ENCODE measurements at places on chromosomes 12 and 14. TPM values are rescaled to one million over a fixed set of nuclear protein-coding genes. Genes with fewer than 3 reads are reported as not detected.

- DNase-seq: no peak
These were observed 43.8 kb downstream of the SLC35F4 start for GRCh38 chr14:57822081-57822480.

- no peak for DNase-seq
These were observed 94.5 kb upstream of the PELI2 start for GRCh38 chr14:56023661-56024081.

PROX2 gene
- total RNA-seq: not detected

GYS2 gene
- total RNA-seq: not detected

DNA sequence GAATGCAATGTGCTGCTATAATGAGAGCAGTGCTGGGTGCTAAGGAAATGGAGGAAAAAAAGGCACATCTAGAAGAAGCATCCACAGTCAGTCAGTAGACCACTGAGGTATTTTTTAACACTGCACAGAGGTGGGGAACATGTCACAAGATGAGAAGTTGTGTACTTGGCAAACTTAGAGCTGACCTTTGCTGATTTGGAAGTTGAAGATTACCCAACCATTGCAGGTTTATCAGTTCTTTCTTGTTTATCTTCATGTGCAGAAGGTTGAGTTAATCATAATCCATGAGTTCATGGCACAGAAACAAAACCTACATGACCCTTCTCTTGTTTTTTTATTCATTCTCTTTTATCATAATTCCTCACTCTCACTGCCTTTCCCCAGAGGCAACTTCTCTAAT lies 3.2 kb upstream of the PAH start:
- DNase-seq: peak; percentile 12

DNA sequence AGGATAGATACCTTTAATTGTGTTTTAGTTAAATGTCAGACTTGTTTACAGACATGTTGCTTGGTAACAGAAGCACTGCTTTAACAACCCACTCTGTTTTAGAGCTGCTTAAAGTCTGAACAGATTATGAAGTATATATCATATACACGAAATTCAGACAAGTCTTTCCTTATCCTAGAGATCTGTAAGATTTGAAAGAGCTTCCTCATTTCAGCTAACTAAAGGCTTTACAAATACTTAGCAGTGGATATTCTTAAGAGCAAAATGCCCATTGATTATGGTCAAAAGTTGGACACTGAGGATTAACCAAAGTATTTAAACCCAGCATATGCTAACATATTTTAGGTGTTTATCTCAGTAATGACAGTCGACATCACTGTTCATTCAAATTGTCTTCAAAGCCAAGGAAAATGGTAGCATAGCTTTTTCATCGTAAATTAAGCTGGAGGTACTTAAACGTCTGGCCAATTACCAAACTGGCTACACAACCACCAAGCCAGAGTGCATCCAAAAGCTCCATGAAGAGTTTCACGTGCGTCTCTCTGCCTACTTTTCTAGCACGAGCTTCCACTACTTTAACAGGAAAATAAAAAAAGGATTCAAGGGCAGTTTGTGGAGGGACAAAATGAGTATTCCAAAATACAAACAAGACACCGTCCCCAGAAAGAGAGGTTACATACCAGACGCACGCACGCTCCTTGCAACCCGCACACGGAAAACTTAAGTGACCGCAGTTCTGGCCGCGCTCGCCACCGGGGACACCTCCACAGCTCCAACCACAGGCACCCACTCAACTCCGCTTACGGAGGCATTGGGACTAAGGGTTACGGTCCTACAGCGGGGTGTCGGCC lies 565 bp downstream of the CEP83 start:
- DNase-seq: no peak

NT5DC3 gene
- total RNA-seq: 9.9 TPM

DNA sequence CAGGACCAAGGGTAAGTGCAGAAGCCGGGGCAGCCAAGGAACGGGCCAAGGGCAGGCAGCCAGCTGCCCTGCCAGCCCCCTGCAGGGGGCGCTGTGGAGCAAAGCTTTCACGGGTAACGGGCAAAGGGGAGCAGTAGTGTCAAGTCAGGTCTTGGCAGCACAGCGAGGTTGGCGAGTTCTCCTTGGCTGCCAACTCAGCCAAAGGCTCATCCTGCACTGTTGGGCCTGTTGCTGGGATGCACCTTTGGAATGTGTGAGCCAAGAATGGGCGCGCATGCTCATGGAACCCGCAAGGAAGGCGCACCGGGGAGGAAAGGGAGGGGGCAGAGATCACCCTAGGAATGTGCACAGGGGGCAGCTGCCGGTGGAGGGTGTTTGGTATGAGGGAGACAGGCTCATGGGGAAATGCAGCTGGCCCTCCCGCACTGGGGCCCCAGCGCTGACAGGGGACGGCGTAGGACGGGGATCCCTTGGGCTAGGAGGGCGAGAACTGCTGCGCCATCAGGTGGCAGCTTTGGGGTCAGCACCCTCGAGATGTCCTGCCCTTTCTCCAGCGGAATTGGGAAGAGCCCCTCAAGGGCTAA lies 138.0 kb downstream of the ASCL4 start:
- peak; percentile 40 for DNase-seq

FBLN5 gene
- total RNA-seq: 44.9 TPM

GRCh38 chr12:45138609-45139008 lies 77.3 kb upstream of the ANO6 start:
- no peak for DNase-seq

IL31 gene
- not detected for total RNA-seq

- DNase-seq: no peak
These were observed 4.6 kb upstream of the GRIN2B start for GRCh38 chr12:13986031-13986430.

NOVA1 gene
- 11.2 TPM for total RNA-seq

HOXC12 gene
- not detected for total RNA-seq

NFATC4 gene
- total RNA-seq: 20.9 TPM

SYCP3 gene
- total RNA-seq: not detected

DNA sequence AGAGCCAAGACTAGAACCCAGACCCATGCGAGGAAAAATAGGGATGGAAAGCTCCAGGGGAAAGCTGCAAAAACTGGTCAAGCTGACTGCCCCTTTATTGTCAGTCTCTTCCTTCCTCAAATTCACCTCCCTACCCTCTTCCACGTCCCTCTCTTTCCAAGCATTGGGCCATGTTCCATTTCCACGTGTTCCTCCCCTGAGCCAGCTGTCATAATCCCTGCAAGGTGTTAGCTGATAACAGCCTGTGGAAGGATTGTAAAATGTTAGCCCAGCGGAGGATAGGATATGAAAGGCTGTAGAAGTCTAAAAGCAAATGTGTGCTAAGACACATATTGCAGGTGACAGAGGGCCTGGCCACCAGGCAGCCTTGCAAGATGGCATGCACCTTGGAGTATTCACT lies 88.0 kb upstream of the MAX start:
- no peak for DNase-seq

PRB3 gene
- not detected for total RNA-seq

GRCh38 chr14:68853749-68854148 lies 60.9 kb upstream of the ZFP36L1 start:
- DNase-seq: peak; percentile 62

GRCh38 chr12:64560396-64561301 lies 49.6 kb upstream of the RASSF3 start:
- DNase-seq: no peak

BEGAIN gene
- not detected for total RNA-seq

DNA sequence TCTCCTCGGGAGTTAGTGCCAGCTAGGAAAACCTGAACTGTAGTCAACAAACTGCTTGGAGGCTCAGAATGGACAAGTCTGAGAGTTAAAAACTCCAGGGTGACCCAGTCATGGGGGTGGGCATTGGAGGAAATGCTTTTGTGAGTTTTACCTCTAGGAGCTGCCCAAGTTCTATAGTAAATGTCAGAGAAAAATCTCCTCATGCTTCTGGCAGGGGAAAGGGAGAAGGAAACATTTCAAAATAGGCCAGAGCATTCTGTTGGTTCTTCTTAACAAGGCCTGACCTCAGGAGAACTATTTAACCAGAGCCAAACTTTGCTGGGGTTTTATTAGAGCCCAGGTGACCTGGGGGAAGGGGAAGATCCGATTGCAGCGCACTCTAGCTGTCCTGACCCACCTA lies 12.3 kb downstream of the NINJ2 start:
- no peak for DNase-seq

PPP1R12A gene
- total RNA-seq: 99.8 TPM

- DNase-seq: no peak
These were observed 79.2 kb upstream of the NCOR2 start for GRCh38 chr12:124646385-124647230.

TAS2R8 gene
- total RNA-seq: not detected

- DNase-seq: no peak
These were observed 611.9 kb upstream of the TBX3 start for GRCh38 chr12:115295886-115296285.

SAMD15 gene
- total RNA-seq: not detected

- DNase-seq: peak; percentile 95
These were observed 40.9 kb downstream of the CCDC85C start for GRCh38 chr14:99562856-99563748.

CNPY2 gene
- 112 TPM for total RNA-seq

- peak; percentile 51 for DNase-seq
These were observed at the start of gene PLXNC1 for GRCh38 chr12:94147991-94148738. PLXNC1 (plus strand) TSS chr12:94148577; CDS start chr12:94148972, 395 bp downstream.

- DNase-seq: no peak
These were observed 28.2 kb upstream of the RNASE1 start for GRCh38 chr14:20830831-20831230.

- no peak for DNase-seq
These were observed 153.2 kb upstream of the PRICKLE1 start for GRCh38 chr12:42742716-42743115.

TOGARAM1 gene
- 58.0 TPM for total RNA-seq

NTS gene
- total RNA-seq: not detected

DNA sequence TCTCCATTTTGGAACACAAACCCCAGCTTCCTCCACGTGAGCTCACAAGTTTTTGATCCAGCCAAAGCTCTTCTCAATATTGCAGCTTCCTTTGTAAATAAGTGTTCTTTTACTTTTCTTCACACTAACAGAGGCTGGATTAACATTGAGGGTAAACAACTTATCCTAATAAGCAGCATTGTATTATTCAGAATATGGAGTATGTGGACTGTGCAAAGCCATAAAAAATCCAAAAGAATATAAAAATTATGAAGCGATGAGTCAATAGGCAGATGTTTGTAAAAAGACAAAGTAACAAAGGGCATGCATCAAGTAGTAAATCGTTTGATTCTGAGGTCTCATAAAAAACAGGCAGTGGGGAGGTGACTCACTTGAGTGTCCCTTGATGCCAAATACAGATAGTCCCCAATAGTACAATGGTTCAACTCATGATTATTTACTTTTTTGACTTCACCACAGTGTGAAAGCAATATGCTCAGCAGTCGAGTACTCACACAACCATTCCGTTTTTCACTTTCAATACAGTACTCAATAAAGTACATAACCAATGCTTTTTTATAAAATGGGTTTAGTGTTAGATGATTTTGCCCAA lies 23.1 kb upstream of the KCNK10 start:
- DNase-seq: no peak

DNA sequence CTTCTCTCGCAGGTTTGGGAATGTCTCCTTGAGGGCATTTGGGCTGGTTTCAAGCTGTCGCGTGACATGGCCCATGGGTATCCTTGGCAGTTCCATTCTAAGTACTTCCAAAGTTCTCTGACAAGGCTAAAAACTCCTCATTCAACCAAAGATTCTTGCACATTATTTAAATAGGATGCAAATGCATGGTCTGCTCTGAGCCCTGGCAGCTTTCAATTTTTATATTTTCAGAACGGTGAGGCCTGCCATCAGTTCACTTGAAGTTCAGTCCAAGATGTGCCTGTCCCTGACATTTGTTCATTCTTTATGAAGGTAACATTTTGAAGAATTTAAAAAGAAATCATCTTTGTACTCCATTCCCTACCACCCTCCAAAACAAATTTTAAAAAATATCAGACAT lies 160.0 kb downstream of the KCNA5 start:
- no peak for DNase-seq

DNA sequence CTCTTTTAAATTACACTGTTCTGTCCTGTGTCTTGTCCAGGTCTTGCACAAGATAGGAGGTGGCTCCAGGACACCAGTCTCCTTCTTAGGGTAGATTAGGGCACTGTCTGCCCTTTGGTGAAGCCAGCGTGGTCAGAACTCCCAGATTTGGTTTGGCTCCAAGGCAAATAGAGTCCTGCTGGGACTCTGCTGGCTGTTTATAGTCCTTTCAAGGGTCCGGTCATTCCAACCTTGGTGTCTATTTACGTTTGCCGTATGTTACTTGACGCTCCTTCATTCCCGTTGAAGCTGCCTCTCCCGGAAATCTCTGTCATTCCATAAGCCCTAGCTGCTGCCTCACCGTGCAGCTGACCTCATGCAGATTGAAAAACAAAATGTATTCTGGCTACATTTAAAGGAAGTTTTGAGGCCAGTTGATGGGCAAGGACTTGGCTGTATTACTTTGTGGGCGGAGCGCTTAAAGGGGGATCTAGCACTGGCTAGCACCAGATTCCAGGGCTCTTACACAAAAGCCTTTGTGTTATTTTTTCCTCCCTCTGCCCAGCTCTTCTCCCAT lies 180.6 kb downstream of the AKAP6 start:
- peak; percentile 64 for DNase-seq

DNA sequence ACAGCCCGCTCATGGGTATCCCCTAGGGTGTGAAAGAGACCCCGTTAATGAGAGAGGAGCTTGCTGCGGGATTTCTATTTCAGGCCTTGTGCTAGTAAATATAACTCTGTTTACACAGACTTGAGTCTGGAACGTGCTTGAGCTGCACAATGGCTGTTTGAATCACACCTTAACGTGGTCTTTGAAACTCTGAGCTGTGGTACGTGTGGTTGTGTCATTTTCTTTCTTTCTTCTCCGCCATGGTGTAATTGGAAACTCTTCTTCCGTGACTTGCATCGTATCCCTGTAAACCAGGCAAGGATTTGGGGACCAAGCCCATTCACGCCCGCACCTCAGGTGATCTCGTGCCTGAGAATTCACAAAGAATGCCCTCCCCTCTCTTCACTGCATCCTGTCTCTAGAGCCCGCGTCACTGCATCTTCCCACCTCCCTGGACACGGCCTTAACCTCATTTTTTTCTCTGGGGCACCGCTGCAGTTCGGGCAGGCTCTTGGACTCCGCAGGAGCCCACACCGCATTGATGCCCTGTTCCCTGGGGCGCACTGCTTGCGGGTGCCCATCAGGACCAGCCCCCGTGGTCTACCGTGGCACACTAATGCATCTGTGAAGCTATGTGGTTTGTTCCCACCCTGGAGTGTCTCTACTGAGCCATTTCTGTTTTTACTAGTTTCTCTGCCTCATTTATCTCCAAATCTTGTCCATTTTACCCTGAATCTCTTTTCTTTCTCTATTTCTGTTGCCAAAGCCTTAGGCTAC lies 78.4 kb upstream of the PARP11 start:
- DNase-seq: no peak

DNA sequence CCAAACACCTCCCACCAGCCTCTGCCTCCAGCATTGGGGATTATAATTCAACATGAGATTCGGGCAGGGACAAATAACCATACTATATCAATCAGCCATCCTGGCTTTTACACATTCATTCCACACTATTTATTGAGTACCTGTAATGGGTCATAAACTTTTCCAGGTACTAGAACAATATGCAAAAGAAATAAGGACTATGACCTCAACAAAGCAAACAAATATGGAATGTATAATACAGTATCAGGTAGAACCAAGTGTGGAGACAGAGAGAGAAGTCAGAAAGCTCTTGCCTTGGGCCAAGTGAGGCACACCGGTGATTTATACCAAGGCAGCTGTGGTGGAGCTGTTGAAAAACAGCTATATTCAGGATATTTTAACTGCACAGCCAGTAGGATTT lies 116.3 kb downstream of the TSPAN8 start:
- DNase-seq: no peak
